NCI-H187 (cell line): ENCODE measurements at places on chromosomes 4 and X.

- DNase-seq = no peak
These were observed 200.4 kb downstream of the ARAP2 start for GRCh38 chr4:36043901-36044300.

GRCh38 chr4:26854701-26855100 lies 5.9 kb upstream of the STIM2 start:
- peak; percentile 40 for DNase-seq

DNA sequence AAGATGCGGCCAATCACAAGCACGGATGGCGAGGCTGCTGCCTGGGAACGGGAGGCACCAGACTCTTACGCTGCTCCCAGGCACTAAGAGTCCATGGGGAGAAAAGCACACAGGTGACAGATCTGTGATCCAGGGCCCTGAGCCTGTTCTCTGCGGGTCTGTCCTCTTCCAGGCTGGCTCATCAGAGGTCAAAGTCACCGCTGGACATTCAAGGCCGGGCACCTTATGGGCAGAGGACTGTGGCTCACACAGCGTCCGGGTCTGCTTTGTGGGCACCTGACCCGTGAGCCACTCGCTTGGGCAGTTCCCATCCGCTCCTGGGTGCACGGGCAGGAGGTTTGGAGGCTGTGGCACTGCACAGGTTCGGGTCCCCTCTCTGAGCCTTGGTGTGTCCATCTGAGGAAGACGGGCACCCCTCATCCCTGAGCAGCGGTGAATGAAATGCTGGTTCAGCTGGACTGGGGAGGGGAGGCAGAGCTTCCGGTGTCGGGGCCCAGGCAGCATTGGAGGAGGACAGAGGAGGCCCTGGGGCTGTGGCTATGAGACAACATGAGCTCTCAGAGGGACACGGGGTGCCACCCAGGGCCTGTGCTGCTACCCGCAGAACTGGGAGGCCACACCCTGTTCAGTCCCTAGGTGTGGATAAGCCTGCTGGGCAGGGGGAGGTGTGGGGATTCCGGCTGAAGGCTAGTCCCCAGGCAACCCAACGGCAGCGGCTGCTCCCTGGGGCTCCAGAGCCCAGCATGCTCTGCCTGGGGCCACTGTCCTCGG lies 61.2 kb upstream of the AFAP1 start:
- no peak for DNase-seq

GRCh38 chr4:112953262-112953661 lies 96.2 kb upstream of the ANK2 start:
- DNase-seq = no peak

GRCh38 chr4:119040261-119040660 lies 95.4 kb upstream of the MYOZ2 start:
- no peak for DNase-seq

- DNase-seq = no peak
These were observed 43.7 kb upstream of the MED14 start for GRCh38 chrX:40778861-40779575.

DNA sequence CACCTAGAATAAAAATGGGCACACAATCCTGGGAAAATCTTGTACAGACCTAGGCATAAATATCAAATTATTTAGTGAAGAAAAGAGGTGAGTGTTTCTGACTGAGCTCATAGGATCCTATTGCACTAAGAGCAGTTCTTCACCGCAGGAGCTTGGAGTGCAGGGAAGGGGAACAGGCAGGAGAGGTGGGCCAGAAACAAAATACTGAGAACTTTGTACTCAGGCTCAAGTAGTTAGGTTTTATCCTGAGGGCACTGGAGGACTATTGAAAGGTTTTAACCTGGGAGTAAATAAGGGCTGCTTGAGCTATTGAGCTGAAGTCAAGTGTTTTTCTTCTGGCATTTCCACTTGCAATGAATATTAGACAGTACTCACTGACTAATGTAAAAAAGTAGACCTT lies 12.2 kb downstream of the EPHA5 start:
- DNase-seq = peak; percentile 26

DNA sequence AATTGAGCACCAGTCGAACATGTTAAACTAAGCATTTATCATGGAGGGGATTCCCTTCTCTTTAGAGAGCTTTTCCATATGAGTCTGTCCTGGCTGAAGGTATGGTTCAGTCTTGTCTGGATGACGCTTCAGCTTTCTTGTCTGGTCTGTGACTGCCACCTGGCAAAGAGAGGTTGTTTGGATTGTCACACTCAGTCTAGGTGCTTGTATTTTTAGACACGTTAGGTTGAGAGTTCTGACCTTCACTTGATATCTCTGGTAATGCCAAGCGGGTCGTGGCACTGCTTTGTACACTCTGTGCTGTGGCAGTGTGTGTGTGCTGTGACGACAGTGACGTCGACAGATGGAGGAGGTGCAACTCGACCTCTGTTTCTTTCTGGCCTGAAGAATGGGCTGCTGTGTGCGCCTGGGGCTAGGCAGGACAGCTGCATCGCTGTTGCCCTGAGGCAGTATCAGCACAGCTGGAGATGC lies 12.6 kb downstream of the NOCT start:
- no peak for DNase-seq

DNA sequence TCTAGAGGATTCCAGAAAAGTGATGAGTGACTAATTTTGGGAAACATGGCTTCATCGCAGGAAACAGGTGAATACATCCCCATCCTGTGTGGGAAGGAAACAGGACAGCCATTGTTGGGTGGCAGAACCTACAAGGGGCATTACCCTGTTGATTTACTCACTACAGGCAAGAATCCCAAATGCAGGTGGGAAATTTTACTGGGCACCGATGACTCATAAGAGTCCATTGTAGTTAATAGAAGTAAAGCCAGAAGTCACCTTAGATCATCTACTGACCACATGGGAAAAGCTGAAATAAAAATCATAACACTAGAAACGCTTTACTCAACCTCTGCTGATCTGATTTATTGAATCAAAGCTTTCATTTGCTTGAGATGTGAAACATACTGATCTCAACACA lies 136.4 kb downstream of the TRIML1 start:
- no peak for DNase-seq

GRCh38 chr4:26433556-26433955 lies 56.7 kb downstream of the CCKAR start:
- no peak for DNase-seq

DNA sequence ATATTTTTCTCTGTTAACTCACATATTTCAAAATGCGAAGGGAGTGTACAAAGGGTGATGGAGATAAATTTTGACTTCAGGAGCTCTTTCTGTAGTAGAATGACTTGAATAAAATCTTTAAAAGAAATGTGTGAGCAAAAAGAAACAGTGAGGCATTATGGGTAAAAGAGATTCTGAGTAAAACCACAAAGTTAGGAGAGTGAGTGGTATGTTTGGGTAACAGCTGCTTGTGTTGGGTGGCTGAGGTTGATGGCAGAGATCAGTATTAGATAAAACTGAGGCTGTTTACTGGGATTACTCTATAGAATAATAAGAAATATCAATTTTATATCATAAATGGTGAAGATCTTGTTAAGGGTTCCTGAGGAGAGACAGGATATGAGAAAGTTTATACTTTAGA lies 434.2 kb upstream of the AMOT start:
- no peak for DNase-seq

DNA sequence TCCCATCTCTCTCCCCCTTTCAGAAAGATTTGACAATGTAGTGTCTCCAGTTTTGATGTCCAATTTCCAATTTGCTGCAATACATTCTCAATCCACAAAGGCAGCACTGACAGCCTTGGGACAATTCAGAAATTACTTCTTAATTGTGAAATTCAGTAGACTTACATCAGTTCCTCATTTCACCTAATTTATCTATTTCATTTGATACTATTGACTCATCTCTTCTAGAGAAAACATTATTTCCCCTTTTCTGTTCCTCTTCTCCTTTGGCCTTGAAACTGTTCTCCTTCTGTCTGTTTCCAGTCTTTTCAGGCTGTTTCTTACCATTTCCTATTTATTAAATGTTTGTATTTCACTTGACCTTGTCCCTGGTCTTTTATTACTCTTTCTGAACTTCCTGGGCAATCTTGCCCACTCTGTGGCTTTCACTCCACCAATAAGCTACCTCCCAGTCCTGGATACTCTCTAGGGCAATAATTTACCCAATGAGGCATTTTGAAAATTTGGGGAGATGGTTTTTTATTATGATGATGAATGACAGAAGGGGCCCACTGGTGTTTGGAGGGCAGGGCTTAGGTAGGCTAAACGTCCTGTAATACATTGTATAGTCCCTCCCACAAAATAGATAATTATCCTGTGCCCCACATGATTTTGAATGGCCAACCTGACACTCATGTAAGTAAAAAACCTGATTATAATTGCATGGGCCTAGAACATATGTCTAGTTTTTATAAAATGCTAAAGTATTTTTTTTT lies 498.0 kb upstream of the BOD1L1 start:
- DNase-seq = no peak

GRCh38 chr4:120901731-120902130 lies 20.8 kb downstream of the PRDM5 start:
- no peak for DNase-seq

DNA sequence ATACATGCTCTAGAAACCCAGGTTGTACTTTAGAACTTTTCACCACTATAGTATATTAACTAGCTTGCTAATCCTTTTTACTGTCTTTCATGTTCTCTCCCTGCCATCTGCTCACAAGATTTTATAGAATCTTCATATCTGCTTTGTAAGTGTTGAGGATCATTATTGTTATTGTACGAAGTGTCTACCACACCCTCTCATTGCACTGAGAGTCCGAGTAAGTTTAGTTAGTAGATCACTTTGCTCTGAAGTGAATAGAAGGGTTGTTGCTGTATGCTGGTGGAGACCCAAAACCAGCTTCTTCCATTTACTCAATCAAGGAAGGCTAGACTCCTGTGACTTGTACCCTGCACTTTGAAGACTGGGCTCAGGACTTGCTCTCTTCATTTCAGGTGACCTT lies 17.1 kb downstream of the GAB1 start:
- no peak for DNase-seq

DNA sequence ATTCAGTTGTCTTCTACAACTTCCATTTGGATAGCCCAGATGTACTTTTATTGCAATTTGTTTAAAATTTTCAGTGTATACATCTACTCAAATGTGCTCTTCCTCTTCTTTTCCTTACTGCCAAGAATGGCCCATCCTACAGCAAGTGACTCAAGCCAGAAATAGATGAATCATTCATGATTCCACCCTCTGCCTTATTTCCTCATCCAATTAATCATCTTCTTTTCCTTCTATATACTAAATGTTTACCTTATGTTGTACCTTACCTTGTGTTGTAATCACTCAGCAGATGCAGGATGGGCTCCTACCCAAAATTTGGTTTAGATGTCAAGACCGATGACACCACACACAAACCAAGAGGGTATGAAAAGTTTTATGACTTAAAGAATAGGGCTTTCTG lies 437.8 kb downstream of the GRXCR1 start:
- DNase-seq = no peak

DNA sequence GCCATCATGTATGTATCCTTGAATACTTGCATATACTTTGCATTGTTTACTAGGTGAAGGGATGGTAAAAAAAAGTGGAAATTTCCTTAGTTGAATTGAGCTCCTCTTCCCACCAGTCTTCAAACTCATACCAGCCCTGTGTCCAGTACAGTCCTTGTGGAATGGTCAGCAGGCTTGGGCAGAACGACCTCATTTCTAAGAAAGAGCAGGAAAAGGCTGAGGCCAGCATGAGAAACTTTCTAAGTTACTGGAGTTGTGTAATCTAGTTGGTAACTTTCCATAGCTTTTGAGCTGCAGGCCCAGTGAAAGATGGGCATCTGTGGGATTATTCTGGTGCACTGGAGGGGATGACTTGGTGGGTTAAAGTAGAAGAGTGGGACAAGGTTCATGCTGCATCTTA lies 87.6 kb downstream of the DCUN1D4 start:
- DNase-seq = no peak

- no peak for DNase-seq
These were observed 65.1 kb downstream of the ARHGAP6 start for GRCh38 chrX:11600578-11600977.

GRCh38 chr4:86825511-86825910 lies 23.7 kb downstream of the SLC10A6 start:
- DNase-seq = no peak

DNA sequence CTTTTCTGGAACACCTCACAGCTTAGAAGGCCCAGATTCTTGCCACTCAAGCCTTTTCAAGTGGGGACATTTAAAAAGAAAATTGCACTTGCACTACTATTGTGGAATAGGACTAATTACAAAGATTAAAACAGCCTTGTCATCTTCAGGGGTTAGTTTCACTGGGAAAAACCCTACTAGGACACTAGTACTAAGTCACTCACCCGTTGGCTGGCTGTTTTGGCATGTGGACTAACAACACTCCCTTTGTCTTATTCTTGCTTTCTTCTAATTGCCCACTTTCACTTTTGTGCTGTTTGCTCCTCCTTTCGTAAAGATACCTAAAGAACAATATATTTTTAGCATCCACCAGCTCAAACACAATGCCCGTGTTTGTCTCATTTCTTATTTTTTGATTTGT lies 200.9 kb upstream of the MID1 start:
- no peak for DNase-seq

DNA sequence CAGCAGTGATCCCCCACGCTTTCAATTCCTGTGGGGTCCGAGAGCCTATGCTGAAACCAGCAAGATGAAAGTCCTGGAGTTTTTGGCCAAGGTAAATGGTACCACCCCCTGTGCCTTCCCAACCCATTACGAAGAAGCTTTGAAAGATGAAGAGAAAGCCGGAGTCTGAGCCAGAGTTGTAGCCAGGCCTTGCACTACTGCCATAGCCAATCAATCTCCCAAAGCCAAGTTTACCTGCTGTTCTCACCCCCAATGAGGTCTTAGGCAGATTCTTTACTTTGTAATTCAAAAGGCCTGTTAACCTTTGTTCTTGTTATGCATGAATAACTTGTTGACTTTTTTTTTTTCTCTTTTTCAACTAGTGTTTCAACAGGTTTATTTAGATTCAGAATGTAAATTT lies 4.0 kb downstream of the MAGEB2 start:
- DNase-seq = no peak

- no peak for DNase-seq
These were observed 121.9 kb upstream of the SMIM10 start for GRCh38 chrX:134868771-134869495.

DNA sequence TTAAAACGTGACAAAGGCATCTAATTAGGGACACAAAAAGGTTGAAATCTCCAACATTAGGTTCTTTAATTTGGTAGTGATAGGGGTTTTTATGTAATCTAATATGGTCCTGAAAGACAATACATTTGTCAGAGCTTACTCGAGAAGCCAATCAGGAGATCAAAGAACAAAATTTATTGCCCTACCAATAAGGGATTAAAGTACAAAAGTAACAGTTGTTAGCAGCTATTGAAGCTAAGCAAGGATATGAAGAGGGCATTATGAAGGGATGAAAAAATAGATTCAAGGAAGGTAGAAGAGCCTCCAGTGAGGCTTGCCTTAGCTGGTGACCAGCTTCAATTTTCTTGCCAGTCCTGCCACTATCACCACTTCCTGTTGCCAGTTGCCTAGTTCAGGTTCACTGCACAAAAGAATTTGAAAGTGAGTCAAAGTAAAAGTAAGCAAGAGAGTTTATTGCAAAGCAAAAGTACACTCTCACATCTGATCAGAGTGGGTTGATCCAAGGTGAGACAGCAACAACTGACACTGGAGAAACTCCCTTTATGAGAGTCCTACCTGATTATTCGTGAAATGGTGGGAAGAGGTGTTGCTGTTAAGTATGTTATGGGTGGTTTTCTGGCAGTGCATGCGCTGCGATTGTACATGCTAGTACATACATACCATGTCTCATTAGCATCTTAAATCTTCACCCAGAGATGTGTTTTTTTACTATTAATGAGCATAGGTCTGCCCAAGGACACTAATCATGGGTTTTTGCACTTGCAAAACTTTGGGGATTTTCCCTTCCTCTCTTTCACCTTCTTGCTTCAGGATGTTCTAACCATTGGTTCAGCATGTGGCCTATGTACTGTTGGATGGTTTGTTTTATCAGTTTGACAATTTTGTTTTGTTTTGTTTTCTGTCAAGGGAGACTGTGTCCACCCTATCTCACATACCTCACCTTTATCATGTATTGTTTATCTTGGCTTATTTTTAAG lies 263.2 kb upstream of the ITM2A start:
- no peak for DNase-seq
